ENCODE measurements at places on chromosomes 2 and 18.

DNA sequence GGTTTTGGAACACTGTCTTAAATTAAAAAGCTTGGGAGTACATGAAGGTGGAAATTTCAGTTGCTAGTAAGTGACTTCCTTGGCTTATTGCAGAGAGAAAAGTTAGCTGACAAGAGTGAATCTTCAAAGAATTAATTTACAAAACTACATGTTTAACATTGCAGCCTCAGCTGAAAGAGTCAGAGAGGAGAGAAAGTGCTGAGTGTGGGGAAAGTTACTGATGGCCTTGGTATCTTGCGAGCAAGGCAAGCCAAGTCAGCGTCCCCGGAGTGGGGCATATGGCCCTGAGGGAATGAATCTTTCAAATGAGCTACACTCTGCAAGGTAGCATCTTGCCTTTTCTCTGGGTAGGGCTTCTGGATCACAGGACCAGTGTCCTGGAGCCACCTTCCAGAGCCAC lies 131.3 kb downstream of the LPIN1 start:
- no peak for DNase-seq

- DNase-seq: peak; percentile 67
Observed at GRCh38 chr2:74571058-74571457, 16.5 kb downstream of the DOK1 start.

DNA sequence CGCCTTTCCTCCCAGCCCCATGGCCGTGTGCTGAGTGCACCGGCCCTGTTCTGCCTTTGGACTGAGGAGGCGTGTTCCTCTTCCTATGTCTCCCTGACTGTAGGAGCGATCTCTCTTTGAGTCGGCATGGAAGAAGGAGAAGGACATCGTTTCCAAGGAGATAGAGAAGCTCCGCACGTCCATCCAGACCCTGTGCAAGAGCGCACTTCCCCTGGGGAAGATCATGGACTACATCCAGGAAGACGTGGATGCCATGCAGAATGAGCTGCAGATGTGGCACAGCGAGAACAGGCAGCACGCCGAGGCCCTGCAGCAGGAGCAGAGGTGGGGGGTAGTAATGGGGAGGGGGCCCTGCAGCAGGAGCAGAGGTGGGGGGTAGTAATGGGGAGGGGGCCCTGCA lies 29.4 kb upstream of the ASB1 start:
- DNase-seq: no peak

- no peak for DNase-seq
Observed at GRCh38 chr2:181762848-181763247, 82.5 kb upstream of the NEUROD1 start.

DNA sequence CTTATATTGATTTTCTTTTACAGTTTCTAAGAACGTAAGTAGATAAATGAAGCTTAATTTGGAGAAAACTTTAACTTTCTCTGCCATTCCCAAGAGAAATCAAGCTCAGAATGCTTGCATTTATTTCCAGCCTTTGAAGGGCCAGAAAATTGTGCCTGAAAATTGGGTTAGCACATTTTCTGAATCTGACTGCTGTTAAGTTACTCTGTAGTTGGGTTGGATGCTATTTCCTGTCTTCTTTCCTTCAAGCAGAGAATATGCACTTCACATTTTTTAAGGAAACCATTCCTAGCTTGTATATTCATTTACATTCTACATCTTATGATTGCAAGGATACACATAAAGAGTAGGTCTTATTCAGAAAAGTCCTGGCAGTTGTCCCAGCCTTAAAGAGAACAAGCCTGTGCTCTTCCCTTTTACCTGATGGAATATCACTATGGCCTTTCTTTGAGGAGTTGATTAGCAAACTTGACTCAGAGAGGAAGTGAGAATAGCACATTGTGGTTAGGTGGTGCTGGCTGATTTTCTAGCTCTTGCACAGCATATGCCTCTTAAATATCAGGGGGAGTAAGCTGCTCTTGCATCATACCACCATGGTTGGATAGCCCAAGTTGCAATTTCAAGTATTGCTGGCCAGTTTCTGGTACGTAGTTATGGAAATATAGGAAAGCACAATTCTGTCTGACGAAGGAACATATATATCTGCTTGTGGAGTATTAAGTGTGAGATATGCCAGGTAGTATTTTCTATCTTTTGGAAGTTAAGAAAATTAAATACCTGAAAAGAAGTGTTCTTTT lies 133.7 kb downstream of the COMMD1 start:
- DNase-seq: peak; percentile 69

- DNase-seq: no peak
Observed at GRCh38 chr2:66573821-66574233, 138.9 kb downstream of the MEIS1 start.

GRCh38 chr2:38830526-38831159 lies 45.1 kb downstream of the DHX57 start:
- no peak for DNase-seq

DNA sequence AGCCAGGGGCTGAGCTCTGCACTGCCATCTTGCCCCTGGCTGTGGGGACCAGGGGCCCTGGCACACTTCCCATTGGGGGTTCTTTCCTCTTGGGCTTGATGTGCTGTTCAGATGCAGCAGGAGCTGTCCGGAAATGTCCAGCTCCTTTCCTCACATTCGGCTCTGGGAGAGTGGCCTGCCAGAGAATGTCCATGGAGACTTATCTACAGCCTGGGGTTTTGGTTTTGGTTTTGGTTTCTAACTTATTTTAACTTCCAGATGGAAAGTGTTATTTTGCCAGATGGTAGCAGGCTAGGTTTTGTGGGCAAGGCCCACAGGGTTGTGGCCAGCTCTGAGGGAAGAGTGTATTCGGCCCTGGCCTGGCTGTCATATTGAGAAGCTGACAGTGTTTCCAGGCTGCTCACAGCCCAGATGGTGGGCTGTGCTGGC lies 177.3 kb downstream of the ANKRD30B start:
- no peak for DNase-seq

DNA sequence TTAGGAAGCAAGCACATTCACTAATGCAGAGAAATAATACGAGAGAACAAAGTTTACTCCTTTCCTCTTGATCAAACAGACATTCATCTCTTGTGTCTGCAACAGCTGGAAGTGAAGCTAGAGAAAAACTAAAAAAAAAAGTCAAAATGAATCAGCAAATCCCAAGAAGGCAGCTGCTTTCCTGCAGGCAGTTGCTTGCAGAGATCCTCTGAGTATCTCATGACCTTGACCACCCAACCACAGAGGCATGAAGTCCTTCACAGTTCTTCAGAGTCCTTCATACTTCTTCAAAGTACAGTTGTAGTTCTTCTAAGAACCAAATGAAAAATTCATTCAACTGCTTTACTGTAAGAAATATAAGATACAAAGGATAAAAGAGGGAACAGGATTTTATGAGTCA lies 97.2 kb upstream of the ACVR1C start:
- DNase-seq: no peak

DNA sequence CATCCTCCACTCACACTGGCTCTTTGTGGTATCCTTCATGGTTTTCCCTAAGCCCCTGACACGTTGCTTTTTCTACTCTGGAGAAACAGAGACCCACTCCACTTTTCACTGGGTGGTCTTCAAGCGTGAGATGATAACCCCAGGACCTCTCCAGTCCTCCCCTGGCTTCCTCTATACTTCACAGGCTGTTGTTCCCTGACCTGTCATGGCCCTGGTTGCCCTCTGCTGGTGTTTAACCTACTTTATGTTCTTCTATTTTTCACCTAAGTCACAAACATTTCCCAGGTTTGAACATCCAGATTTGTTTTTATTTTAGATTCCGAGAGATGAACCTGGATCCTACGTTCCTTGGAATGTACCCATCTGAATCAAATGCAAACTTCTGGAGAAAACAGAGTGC lies 84.5 kb downstream of the AOX1 start:
- no peak for DNase-seq

DNA sequence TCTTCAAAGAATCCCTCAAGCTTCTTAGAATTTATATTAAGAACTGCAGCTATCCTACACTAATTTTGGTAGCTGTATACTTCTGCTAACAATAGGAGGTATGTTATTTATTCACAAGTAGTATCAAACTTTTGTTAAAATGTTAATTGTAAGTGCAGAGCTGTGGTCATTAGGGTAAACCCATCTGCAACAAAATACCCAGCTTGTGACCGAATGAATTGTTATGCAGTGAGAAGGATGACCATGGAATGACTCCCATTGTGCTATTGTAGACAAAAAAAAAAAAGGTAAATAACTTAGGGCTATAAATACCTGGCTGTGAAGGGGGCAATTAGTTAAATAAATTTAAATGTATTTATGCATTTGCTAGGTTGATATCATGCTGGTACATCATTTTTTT lies 186.1 kb downstream of the ADCYAP1 start:
- DNase-seq: no peak

DNA sequence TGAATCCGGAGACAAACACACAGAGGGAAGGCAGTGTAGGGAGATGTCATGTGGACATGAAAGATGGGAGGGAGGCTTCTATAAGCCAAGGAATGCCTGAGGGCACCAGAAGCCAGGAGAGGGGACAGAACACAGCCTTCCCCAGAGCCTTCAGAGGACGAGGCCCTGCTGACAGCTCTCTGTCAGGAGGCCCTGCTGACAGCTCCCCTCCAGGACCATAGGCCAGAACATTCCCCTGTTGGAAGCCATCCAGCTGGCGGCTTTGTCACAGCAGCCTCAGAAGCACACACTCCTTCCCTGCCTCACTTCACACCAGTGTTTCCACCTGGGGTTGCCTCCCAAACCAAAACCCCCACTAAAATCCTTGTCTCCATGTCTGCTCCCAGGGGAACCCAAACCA lies 171.3 kb upstream of the ID2 start:
- DNase-seq: no peak

GRCh38 chr2:74693668-74694067 lies 39.6 kb downstream of the SEMA4F start:
- DNase-seq: no peak

DNA sequence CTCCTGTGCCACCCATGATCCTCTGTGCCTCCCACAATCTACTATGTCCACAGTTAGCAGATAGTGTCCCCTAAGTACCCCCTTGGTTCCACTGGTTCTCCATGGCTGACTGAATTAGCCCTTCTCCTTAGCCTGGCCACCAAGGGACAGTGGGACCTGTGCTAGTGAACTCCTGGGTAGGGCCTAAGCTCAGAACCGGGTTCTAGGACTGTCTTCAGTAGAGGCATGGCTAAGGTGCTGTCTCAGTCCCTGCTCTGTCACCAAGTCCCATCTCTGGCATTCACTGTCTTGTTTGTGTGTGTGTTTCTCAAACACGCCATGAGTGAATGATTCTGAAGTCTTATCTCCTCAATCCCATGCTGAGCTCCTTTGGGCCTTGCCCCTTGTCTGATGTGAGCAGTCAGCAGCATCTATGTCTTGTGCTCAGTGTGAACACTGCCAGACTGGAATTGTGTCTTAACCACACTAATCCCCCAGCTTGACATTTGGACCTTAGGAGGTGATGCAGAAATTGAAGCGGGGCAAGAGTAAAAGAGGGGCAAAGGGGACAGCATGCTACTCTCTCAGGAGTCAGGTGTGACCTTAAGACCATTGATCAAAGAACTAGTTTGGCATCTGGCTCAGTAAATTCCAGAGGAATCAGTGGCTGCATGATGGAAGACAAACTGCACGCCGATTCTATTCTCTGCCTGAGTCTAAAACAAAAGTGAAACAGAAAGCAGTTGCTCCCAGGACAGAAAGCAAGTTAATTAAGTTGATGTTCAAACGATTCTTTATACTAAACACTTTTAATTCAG lies 190.5 kb downstream of the ALPK2 start:
- DNase-seq: no peak

DNA sequence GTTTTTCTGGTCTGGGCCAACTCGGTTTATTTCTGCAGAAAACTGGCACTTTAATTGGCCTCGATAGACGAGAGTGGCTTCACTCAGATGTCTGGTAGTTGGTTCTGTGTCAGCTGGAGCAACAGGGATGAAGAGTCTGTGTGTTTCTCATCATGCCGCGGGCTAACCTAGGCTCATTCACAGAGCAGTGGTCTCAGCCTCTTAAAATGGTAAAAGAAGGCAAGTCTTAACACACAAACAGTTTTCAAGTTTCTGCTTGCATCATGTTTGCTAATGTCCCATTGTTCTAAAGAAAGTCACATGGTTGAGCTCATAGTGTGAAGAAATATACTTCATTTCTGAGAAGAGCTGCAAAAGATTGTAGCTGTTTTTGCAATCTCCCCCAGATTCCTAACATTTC lies 37.5 kb upstream of the ANXA4 start:
- no peak for DNase-seq

DNA sequence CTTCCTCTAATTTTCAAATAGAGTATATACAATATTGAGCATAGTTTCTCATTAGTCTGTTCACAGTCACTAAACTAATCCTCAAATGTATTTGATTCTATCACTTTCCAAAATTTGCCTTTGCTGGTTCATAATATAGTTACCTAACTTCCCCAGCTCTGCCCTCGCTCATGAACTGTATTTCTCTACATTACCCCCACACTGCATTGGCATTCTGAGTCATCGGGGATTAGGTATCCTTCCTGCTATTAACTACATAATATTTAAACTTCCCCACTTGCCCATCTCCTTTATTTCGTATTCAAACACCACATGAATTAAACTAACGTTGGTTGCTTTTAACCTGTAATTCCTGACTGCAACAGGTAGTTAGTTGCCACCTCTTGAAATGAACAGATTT lies 14.8 kb upstream of the CLASP1 start:
- DNase-seq: no peak

DNA sequence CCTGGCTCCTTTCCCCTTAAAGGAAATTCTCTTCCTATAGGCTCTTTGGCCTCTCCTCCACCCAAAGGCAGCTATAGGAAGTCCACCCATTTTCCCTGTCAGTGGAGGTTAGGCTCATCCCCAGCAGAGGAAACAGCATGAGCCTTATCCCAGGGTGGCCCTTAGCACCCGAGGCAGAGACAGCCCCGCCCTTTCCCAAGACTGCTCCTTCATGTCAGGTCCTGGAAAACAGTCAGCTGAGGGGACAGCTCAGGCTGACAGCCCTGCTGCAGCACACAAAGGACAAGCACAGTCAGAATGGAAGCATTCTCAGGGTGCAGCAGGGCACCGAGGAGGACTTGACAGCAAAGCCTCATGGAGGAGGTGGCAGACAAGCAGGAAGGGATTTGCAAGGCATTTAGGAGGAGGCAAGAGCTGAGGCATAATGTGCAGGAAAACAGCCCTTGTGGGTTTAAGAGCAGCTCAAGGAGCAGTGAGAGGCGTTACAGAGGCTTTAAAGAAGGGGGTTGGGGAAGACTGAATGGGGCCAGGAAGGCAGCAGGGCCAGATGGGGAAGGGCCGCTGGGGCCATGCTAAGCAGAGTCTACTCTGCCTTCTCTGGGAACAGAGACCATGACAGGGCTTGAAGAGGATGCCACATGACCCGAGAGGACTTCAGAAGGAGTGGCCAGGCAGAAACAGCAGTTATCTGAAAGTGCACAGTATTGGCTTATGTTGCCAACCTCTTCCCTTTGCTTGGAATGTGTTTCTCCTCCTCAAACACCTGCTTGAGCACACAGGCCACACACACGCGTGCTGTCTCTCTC lies 216.6 kb downstream of the SH3BP4 start:
- no peak for DNase-seq

DNA sequence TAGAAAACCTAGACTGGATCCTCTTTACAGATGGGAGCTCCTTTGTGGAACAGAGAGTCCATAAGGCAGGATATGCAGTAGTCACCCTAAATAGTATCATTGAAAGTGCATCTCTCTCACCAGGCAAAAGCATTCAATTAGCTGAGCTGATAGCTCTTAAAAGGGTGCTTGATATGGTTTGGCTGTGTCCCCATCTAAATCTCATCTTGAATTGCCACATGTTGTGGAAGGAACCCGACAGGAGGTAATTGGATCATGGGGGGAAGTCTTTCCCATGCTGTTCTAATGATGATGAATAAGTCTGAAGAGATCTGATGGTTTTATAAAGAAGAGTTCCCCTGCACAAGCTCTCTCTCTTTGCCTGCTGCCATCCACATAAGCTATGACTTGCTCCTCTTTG lies 96.2 kb upstream of the RMP24 start:
- DNase-seq: no peak
